ENCODE measurements at places on chromosomes 6 and 20.

- DNase-seq: no peak
Measured at GRCh38 chr6:6973721-6974120, 134.0 kb upstream of the RREB1 start.

DNA sequence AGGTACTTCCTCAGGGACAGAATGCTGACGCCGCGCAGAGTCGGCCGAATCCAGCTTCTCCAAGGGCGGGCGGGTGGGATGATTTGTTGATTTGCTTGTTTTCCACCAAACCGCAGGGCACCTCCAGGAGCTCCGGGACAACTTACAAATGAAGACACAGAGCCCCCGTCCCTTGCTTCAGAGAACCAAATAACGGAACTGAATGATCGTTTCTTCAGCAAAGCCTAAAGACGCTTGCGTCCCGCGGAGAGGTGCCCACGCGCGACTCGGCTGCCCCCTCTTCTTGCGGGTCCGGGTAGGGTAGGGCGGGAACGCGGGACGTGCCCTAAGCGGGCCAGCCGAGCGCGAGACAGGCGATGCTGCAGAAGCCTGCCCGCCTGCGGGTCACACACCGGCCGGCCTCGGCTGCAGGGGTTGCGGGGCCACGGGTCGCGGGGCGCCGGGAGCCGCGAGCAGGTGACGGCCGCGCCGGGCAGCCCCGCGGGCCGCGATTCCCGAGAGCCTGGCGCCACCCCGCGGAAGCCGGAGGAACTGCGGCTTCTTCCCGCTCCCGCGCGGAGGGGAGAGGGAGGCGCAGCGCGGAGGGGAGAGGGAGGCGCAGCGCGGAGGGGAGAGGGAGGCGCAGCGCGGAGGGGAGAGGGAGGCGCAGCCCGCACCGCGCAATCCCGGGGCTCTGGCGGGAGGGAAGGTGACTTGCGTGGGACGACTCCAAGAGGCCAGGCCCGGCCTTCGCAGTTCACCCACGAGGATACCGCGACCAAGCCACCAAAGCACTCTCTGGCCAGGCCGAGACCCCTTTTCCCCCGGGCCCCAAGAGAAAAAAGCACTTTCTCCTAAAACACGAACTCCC is 7.7 kb upstream of the FOXF2 start:
- DNase-seq: peak; percentile 64

- DNase-seq: no peak
Measured at GRCh38 chr20:1033751-1034414, 31.8 kb upstream of the RSPO4 start.

DNA sequence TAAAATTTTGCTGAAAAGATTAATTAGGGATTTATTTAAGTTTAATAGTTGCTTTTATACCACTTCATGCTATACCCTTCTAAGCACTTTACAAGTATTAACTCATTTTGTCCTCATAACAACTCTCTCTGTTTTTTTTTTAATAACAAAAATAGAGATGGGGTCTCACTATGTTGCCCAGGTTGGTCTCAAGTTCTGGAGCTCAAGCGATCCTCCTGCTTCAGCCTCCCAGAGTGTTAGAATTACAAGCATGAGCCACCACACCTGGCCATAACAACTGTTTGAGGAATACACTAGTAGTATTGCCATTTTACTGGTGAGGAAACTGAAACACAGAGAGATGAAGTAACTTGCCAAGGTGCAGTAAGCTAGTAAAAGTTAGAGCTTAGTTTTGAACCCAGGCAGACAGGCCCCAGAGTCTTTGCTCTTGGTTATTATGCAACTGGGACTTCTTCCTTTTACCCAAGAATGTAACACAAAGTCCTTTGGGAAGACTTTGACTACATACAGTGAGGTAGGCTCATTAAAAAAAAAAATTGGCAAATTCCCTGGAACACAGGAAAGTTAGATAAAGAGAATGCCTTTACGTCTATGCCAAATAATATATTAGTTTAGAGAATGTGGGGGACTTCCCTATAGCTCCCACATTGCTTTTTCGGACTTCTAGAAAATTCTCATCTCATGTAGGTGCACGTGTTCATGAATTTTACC is 11.4 kb downstream of the ANKS1A start:
- no peak for DNase-seq

DNA sequence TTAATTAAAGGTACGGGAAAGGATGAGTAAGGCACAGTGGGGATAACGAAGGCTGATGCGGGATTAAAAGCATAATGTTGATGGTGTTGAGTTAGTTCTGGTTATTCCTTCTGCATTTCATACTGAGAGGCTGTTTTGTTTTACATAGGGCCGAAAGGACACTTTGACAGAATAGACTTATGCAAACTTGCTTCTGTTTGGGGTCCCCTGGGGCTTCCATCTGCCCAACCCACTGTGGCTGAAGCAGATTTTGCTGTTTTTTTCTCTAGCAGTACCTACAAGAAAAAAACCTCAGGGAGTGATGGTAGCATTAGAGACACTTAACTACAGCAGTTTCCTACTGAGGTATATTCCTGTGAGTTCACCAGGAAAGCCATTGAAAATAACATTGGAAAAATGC is 136.1 kb upstream of the SUPT3H start:
- DNase-seq: no peak

DNA sequence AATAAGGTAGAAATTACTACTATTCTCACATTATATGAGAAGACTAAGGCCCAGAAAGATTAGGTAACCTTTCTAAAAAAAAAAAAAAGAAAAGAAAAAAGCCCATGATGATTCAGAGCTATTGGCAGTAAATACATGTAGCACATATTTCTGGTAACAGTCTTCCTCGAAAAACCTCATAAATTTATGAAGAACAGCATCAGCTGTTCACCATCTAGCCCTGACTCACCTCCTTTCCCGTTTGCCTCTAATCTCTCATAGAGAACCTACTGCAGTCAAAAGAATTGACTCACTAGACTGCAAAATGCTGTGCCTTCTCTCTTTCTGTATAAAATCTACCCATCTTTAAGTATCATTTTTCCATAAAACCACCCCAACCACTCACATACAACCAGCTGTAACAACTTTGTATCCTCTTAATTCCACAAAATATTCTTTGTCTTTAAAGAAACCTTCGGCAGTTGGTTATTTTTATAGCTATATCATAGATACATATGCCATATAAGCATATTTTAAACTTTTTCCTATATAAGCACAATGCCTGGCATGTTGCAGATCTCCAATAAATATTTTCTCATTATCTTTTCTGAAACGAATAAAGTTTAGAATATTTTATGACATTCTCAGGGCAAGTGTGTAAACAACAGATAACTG is 152.7 kb upstream of the ENPP5 start:
- DNase-seq: no peak

GRCh38 chr20:59939879-59940128 is 301 bp downstream of the PPP1R3D start:
- no peak for DNase-seq

GRCh38 chr6:626236-626635 is 30.7 kb downstream of the HUS1B start:
- no peak for DNase-seq

DNA sequence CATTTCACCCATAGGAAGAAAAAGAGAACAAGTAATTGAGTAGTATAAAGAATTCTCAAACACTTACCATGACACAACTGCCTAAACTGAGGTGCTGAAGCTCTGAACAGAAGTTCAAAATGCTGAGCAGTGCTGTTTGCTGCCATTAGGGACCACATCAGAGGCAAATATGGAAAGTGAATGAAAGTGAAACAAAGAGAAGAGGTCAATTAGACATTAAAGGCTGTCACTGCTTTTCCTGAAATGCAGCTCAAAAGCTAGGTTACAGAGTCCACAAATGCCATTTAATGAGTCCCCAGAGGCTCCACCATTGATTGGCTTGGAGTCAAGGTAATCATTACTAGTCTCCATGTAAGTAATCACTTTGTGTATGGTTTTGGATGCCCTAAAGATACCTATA is 46.1 kb downstream of the POU3F2 start:
- no peak for DNase-seq

DNA sequence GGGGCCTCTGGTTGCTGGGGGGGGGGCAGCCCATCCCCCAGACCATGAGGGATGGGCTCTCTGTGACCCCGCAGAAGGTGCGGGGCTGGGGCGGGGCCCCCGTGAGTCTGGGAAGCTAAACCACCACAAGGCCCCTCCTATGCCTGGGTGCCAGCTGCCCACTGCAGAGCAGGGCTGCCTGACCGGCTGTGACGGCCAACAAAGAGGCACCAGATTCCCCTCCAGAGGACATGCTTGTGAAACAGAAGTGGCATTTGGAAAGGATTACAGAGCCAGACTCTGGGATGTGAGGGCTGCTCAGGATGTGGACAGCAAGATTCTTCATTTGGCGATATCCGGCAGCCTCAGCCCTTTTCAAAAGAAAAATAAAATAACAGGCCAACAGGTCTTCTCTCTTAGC is 16.5 kb upstream of the NTSR1 start:
- DNase-seq: no peak

DNA sequence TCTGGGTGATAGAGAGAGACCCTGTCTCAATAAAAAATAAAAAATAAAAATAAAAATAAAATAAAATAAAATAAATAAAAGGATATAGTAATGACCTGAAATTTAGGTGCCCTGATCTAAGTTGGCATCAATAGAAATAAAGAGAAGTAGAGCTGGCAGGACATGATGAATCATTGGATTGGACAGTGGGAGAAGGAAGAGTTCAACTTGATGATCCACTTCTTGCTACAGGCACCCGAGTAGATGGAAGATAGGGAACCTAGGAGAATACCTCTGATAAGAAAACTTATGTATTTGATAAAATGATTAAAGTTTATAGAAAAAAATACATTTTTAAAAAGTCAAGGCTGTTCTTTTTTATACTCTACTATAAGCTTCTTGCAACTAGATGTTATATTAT is 79.0 kb downstream of the ADTRP start:
- DNase-seq: no peak

DNA sequence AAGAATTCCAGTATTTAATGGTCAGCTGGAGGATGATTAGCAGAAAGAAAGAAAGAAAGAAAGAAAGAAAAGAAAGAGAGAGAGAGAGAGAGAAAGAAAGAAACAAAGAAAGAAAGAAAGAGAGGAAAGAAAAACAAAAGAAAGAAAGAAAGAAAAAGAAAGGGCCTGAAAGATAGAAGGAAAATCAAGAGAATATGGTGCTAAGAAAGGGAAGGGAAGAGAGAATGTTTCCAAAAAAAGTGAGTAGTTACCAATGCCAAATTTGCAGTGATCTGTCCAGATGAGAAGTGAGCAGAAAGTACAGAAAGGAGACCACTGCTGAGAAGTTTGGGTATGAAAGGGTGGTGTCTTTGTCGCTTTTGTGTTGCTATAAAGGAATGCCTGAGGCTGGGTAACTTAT is 26.6 kb downstream of the SLC17A4 start:
- DNase-seq: no peak

GRCh38 chr20:52744441-52744840 is 227.7 kb upstream of the TSHZ2 start:
- DNase-seq: no peak

GRCh38 chr6:66179361-66179760 is 472.3 kb upstream of the EYS start:
- DNase-seq: no peak

- no peak for DNase-seq
Measured at GRCh38 chr20:8557711-8558110, 425.6 kb downstream of the PLCB1 start.

DNA sequence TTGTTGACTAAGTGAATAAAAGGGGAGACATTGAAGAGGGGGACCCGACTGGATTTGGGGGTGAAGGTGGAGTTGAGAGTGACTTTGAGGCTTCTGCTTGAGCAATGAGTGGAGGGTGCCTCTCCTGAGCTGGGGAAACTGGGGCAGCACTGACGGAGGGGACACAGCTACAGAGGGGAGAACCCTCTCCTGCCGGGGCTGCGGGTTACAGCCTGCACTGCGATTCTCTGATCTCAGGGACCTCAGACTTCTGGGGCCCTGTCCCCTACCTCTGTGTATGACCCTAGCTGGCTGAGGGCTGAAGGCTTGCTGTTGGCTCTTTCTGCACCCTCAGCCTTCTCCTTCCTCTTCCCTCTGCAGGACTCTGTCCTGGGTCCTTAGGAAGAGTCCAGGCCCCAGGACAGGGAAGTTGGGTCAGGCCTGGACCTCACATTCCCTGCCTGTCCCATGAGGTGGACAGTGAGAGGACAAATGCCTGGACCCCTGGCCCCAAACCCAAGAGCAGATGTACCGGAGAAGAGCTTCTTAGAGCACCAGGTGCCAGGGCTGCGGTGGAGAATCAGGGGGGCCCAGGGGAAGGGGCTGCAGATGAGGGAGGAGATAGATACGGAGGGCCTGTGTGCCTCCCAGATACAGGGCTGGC is 13.7 kb upstream of the FAM110A start:
- DNase-seq: no peak

GRCh38 chr6:139294090-139294489 is 2.3 kb upstream of the TXLNB start:
- no peak for DNase-seq

DNA sequence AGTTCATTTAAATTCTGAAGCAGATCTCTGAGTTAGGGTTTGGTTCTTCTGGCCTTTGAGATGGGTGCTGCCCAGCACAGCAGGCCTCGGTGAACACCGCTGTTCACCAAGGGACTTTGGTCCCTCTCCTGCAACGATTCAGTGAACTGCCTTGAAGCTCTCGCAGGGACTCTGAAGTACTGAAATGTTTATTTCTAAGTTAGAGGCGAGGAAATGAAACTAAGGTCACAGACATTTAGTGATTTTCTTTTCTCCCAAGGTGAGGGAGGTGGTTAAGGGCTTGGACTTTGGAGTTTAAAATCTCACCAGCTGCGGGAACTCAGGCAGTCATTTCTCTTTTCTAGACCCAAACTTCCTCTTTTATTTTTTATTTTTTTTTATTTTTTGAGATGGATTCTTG is 26.2 kb downstream of the E2F3 start:
- DNase-seq: no peak

DNA sequence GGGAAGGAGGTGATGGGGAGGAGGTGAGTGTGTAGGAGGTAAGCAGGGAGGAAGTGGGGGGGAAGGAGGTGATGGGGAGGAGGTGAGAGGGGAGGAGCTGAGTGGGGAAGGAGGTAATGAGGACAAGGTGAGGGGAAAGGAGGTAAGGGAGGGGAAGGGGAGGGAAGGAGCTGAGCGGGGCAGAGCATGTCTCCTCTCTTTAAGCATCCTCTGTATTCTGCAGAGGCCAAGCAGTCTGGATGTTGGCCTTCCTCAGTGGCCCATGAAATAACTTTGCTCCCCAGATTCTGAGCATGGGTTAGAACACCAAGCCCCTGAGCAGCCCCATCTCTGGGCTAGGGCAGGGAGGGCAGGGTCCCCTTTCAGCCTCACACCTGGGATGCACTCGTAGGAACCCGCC is 84.6 kb downstream of the EDN3 start:
- no peak for DNase-seq

GRCh38 chr20:11838076-11838636 is 79.5 kb upstream of the BTBD3 start:
- DNase-seq: no peak

GRCh38 chr6:43622541-43622940 is 6.5 kb downstream of the GTPBP2 start:
- DNase-seq: no peak

GRCh38 chr20:48717095-48717672 is 110.6 kb downstream of the PREX1 start:
- no peak for DNase-seq

DNA sequence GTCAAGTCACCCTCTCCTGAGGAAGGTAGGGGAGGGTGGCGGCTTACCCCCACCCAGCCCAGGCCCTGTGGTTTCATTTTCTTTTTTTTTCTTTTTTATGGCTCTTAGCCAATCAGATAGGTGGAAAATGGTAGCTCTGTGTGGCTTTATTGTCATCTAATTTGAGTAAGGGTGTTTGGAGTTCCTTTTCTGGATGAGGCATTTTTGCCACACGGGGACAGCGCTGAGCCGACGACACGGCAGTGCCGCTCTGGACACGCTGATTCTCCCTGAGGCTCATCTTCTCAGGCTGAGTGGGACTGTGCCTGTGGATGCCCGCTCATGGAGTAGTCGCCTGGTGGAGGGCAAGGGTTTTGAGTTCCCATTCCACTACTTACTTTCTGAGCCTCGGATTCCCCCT is 37.6 kb upstream of the ANGPT4 start:
- no peak for DNase-seq

Measured in stimulated activated CD4-positive, alpha-beta T cell treated with anti-CD3 and anti-CD28 coated beads, Interleukin-1b, Interleukin-23, amount 100 ng/mL, for 4 hours (primary cell).